ENCODE measurements at places on chromosomes 16 and 17. TPM values are rescaled to one million over a fixed set of nuclear protein-coding genes. Genes with fewer than 3 reads are reported as not detected.

DNA sequence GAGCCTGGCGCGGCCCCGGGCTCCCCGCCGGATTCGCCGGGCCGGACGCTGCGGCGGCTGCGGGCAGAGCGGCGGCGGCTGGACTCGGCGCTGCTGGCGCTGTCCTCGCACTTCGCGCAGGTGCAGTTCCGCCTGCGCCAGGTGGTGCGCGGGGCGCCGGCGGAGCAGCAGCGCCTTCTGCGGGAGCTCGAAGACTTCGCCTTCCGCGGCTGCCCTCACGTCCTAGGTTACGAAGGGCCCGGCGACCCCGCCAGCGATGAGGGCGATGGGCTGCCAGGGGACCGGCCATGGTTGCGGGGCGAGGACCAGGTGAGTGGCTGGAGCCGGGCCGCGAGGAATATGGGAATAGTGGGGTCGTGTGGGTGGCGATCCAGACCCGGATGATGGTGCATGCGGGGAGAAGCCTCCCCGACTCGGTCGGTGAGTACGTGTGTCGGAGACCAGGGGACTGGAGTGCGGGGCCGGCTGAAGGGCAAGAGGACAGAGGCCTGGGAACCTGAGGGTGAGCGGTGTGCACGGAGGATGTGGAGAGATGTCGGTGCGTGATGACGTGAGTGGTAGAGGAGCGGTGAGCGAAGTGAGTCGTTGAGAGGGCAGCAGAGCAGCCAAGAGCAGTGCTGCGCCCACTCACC lies 517 bp downstream of the RUNDC1 start:
- DNase-seq = peak; percentile 40

Gene YBX2
- not detected for total RNA-seq

- DNase-seq = no peak
Measured at GRCh38 chr16:56282451-56282850, 91.2 kb downstream of the GNAO1 start.

- DNase-seq = peak; percentile 1
Measured at GRCh38 chr16:59993101-59993500, 1259.0 kb upstream of the GOT2 start.

DNA sequence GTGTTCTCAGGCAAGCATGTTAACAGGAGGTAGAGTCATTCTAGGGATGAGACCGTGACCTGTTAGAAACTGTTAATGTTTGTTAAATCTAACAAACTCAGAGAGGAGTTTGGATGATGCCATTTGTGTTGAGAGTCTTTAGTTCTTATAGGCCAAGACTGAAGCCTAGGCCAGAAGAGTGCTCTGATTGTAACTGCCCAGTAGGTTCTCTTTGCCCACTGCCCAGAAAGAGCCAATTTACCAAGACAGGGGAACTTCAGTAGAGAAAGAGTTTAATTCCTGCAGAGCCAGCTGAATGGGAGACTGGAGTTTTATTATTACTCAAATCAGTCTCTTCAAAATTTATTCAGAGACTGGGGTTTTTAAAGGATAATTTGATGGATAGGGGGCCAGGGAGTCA lies 42.5 kb downstream of the ARHGAP44 start:
- no peak for DNase-seq

DNA sequence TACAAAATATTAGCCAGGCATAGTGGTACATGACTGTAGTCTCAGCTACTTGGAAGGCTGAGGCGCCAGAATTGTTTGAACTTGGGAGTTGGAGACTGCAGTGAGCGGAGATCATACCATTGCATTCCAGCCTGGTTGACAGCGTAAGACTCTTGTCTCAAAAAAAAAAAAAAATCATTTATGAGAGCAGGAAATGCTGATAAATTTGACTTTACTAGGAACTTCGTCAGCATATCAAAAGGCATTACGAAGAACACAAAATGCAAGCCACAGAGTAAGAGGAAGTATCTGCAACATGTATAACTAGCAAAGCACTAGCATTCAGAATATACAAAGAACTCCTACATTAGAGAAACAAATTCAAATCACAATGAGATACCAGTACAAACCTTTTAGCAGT lies 279.3 kb downstream of the ZFHX3 start:
- DNase-seq = no peak

GRCh38 chr16:81586977-81587625 lies 142.5 kb downstream of the CMIP start:
- no peak for DNase-seq

Gene OR3A2
- not detected for total RNA-seq

DNA sequence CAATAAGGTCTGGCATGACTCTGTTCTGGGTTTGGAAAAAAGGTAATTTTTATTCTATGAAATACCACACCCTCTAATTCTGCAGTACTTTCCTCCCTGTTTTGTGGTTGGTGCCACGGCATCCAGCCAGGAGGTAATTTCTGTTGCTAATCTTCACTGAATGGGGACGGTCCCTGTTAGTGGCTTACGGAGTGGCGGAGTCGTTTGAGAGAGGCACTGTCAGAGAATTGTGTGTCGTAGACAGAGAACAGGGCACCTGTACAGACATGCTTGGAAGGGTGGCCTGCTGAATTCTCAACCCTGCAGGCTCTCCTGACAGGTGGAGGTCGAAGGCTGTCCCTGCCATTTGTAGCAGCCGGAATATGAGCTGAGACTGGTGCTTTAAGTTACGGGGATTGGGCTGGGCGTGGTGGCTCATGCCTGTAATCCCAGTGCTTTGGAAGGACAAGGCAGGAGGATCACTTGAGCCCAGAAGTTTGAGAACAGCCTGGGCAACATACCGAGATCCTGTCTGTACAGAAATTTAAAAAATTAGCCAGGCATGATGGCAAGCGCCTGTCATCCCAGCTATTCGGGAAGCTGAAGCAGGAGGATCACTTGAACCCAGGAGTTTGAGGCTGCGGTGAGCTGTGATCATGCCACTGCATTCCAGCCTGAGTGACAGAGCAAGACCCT lies 33.2 kb downstream of the EEF2K start:
- no peak for DNase-seq

Gene CES4A
- 0.06 TPM for total RNA-seq

DNA sequence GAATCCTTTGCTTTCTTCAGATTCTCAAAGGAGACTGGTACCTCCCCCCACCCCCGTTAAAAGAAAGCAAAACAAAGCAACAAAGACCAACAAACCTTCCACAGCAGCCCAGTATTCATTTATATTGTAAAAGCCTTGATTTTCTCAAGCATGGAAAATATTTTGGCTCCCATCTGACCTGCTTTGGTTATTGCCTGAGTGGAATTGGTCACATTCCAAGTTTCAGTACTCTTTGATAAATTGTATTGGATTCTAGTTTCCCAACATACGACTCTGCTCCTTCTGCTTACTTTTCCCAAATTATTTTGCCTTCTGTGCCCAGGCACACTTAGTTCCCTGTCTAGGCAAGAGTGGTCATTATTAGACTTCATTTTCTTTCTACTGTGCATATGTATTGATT lies 1.3 kb downstream of the ABCC11 start:
- no peak for DNase-seq

GRCh38 chr17:1592751-1593629 lies 30.4 kb upstream of the PITPNA start:
- DNase-seq = no peak

Gene FBXO39
- total RNA-seq = not detected

- no peak for DNase-seq
Measured at GRCh38 chr17:28078341-28079229, 36.1 kb downstream of the NLK start.

DNA sequence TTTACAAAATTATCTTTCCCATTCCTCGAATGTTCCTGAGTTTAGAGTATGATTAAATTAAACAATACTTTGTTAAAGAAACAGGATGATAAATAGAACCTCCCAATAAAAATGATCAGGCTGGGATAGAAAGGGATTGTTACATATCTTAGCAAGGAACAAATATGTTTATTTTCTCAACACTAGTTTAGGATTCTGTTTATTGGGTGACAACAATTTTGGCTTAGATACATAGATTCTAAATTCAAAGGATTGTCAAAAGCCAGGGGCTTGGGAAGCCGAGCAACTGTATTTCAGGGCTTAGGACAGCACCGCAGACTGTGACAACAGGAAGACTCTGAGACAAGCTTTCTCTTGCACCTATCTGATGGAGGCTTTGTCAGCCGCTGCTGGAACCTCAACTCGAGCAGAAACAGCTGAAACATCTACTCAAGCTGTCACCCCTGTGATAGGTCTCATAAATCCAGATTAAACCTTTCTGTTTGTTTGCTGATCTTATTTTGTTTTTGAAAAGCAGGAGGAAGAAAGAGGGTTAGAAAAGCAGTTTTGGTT lies 562.8 kb upstream of the ZFHX3 start:
- no peak for DNase-seq

DNA sequence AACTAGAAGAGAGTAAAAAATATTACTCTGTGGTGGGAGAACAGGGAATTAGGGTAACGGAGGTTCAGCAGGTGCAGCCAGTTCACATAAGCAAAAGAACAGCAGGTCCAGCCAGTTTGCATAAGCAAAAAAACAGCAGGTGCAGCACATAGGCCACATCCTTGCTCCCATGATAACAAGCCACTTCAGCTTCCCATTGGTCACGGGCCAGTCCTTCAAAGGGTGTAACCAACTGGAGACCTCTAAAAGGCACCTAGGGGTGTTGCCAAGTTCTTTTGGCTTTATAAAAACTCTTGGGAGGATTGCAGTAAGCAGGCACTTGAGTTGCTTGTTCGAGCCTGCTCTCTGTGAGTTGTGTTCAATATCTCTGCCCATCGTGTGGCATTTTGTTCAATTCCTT lies 488.1 kb downstream of the XYLT1 start:
- no peak for DNase-seq
